SJCRH30 (cell line): ENCODE measurements at places on chromosomes 5 and 9. TPM values are rescaled to one million over a fixed set of nuclear protein-coding genes. Genes with fewer than 3 reads are reported as not detected.

Gene OSMR
- total RNA-seq, result 0.03 and 0.14 TPM in 2 replicates

GRCh38 chr9:12972608-12973589 lies 198.1 kb downstream of the LURAP1L start:
- no peak for DNase-seq

- no peak for DNase-seq
Measured at GRCh38 chr5:9724707-9725106, 94.6 kb upstream of the TAS2R1 start.

Gene SERINC5
- total RNA-seq, result 7.8 and 9.0 TPM in 2 replicates

- no peak for DNase-seq
Measured at GRCh38 chr5:77146896-77147295, 59.8 kb upstream of the ZBED3 start.

- peak; percentile 32 for DNase-seq
Measured at GRCh38 chr9:7273575-7273974, 515.8 kb downstream of the KDM4C start.

- no peak for DNase-seq
Measured at GRCh38 chr9:98129451-98129881, 10.4 kb upstream of the TRIM14 start.

Gene EIF4E1B
- not detected in 2 replicates for total RNA-seq

Gene SMC5
- total RNA-seq, result 56.8 and 65.0 TPM in 2 replicates

Gene CFAP157
- not detected in 2 replicates for total RNA-seq

Gene SHOC1
- total RNA-seq, result 0.58 and 0.85 TPM in 2 replicates

DNA sequence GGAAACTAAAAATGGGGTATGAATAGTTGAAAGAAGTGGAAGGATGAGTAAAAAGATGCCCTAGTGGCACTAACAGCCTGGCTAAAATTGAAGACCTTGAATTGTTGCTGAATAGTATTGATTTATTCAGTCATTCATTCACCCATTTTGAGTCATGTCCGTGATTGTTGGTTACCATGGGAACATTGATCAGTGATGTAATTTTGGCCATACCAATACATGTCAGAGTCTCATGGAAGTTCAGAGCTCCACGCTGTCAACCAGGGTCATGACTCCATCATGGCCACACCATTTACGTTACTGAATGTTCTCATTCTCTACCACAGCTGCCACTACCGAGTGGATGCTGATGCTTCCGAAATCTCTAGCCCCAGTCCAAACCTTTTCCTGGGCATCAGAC lies 62.5 kb upstream of the FOXE1 start:
- DNase-seq, result no peak

Gene OBP2B
- not detected in 2 replicates for total RNA-seq

DNA sequence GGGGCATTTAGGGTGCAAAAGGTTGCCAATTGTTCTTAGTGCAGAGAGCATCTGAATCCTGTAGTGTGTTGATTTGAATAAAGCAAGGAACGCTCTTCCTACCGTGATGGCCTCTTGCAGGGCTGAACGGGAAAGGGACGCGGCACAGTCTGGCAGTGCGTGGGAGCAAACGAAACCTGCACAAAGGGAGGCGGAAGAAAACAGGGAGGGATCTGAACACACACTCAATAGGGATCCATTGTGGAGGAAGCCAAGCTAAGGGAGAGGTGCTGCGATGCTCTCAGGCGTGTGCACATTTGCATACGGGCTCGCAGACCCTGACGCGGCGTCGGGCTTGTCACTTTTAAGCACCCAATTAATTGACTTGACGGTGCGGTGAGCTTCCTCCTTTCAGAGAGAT lies 414.0 kb upstream of the IRX1 start:
- no peak for DNase-seq

- DNase-seq, result no peak
Measured at GRCh38 chr5:16663840-16664239, 47.0 kb upstream of the RETREG1 start.

GRCh38 chr5:162817364-162817763 lies 620.0 kb upstream of the CCNG1 start:
- DNase-seq, result no peak

GRCh38 chr9:91905991-91906469 lies 44.0 kb downstream of the ROR2 start:
- DNase-seq, result no peak

Gene CSF1R
- 0.06 and 0.13 TPM in 2 replicates for total RNA-seq

Gene MED27
- 45.3 and 50.7 TPM in 2 replicates for total RNA-seq

GRCh38 chr5:37532976-37533740 lies 154.0 kb downstream of the WDR70 start:
- no peak for DNase-seq

GRCh38 chr5:36710039-36710438 lies 103.6 kb downstream of the SLC1A3 start:
- no peak for DNase-seq

GRCh38 chr9:7370988-7371387 lies 428.6 kb downstream of the DMAC1 start:
- no peak for DNase-seq

DNA sequence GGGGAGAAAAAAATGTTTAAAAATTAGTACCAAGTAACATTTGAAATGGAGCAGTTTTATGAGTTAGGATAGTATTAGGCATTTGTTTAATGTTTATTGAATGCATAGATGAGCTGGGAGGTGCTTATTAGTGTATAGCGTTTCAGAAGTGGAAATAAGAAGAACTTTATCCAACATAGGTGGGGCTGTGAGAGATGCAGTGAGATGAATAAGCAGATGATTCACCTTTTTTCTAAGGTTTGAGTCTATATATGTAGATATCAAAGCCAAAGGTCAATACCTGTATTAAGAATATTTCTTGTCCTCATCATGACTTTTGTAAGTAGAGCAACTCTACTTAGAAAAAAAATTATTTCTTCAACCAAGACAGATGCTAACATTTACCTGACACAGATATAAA lies 54.6 kb upstream of the POU4F3 start:
- no peak for DNase-seq

Gene UIMC1
- total RNA-seq, result 34.7 and 38.3 TPM in 2 replicates

DNA sequence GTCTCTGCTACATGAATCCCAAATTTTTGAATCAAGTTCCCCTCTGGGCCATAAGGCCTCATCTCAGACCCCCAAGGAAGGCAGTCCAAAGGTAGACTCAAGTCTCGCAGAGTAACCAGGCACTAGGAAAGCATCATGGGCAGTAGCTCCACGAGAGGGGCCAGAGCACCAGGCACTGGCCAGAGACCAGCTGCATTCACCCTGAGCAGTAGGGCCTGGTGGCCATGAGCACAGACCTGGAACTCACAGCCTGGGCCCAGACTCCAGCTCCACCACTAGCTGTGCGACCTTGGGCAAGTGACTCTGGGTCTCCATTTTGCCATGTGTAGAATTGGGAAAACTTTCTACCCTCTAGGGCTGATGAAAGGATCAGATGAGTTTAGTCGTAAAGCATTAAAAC lies 28.5 kb downstream of the NANS start:
- DNase-seq, result no peak

Gene CCDC180
- total RNA-seq, result 0.73 and 1.5 TPM in 2 replicates

DNA sequence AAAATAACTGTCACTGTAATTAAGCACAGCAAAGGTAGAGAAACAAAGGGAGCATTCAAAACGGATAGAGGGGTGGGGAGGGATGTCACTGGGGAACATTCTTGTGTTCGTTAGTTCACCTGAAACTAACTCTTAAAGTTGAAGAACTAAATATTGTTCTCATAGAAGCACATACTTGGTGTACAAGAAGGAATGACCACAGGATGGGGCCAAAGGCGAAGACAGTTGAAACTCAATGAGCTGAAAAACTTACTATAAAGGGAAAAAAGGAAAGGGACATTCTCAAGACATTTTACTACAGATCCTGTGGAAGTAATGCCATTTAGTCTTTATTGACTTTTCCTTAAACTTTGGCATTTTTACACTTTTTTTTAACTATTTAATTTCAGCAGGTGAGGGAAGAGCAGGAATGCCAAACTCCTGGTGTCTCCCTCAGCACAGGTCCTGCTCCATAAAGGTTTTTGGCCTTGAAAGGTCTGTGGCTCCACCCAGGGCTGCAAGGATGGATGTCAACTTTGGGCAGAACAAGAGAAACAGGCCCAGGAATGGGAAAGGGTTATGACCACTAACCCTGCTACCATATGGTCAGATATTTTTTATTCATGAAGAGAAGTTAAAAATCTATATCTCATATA lies 197.6 kb upstream of the RASA1 start:
- peak; percentile 47 for DNase-seq

Gene MZB1
- 0.24 TPM in 1 of 2 replicates, not detected in the other for total RNA-seq

GRCh38 chr9:72440378-72440777 lies 75.4 kb upstream of the ZFAND5 start:
- no peak for DNase-seq

DNA sequence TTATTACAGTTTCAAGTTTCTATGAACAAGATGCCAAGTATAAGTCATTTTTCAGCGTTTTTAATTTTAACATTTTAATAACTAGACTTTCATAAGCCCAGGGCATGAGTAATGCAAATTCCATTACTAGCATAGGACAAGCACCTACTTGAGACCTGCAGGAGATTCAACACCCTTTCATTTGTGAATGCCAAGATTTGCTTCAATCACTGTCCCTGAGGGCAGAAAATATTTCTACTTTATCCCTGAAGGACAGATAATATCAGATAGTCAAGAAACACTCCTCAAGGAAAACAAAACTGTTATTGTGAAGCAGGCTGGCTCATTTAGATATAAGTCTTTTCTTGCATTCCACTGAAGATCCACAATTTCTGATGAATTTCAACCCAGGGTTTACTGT lies 27.7 kb upstream of the ZNF622 start:
- no peak for DNase-seq

Gene FOXD4
- 1.4 TPM in 2 replicates for total RNA-seq
